Astrocyte of the cerebellum (primary cell): ENCODE measurements at places on chromosomes 11 and 22.

DNA sequence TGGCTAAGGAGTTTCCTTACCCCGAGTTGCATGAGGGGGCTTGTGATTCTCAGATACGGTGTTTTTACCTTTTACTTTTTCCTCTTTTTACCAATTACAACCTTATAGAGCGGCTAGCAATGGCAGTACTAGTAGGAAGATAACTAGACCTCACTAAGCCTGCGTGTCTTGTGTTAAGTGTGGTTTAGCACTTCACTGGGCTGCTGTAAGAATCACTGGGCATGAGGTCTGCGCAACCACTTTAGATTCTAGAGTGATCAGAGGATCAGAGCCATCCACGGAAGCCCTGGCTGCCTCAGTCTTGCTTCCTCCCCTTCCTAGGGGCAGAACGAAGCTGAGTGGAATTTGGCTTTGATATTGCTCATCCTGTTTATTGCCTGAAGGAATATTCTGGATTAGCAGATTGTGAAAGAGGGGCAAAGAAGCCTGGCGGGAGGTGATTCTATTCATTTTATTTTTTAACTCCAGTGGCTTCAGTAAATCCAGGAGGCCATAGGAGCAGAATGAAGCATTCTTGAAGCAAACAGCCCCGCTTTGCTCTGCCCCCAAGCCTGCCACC, 88.5 kb downstream of the GRAMD1B start:
- no peak for DNase-seq

- no peak for DNase-seq
These were observed 3.0 kb downstream of the LMNTD2 start for GRCh38 chr11:557328-558132.

DNA sequence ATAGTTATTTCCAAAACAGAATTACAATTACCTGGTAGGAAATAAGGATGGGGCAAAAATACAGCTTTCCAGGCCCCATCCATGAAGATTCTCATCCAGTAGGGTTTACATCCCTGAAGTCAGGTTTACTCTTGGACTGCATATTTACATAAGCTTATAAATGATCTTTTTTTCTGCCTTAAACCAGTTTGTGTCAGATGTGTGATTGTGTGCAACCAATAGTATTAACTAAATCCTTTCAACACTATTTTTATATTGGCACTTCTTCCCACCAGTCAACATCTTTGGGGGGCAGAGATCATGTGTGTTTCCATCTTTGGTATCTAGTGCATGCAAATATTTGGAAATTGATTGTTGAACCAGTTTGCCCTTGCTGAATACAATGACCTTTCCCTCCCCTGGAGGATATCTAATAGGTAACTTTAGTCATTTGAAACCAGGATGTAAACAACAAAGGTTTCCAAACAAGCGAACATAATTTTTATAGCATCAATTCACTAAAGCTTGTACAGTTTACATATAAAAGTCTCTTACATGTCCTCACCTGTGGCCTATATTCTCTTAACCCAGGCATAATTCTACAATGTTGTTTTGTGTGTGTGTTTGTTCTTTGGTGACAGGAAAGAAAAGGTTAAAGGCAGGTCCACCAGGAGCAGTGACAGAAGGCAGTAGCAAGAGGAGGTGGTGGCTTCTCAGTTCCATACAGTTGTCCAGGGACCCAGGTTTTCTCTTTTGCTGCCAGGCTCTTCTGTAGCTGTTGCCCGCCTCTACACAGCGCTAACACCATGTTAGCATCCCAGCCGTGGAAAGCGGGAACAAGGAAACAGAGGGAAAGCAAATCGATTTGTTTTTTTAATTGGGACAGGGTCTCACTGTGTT, 1.7 kb upstream of the ME3 start:
- DNase-seq: no peak

- DNase-seq: peak; percentile 59
These were observed 44.4 kb downstream of the VSIG10L2 start for GRCh38 chr11:125990244-125990643.

GRCh38 chr22:44365832-44366231, 53.1 kb upstream of the SHISAL1 start:
- no peak for DNase-seq

DNA sequence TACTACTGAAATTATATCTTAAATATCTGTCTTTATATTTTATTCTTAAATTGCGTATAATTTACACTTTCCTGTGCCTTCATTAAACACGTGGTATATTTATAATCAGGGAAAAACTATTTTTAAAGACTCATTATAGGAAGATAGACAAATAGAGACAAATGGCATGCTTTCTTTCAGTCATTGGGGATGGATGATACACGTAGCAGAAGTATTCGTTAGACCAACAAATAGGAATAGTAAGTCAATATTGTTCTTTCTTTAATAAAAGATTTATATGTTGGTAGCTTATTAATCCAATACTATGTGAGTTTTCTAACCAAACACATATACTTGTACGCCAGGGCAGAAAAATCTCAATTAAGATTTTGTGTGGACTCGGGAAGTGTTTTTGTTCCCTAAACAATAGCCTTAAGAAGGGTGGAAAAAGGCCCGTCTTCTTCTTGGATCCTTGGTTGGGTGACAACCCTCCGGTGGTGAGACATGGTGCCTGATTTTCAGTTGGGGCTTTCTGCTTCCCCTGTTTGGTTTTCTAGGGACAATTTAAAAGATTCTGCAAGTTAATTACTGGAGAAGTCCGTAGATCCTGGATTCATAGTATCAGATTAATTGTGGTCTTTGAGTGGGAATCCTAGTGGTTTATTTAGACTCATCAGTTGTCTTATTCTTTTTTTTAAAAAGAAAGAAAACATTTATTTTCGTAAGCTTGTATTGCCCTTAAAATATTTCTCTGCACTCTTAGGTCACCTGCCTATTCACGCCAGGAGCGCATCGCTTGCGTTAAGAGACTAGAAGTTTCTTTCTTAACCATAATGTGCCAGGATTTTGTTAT, 83.5 kb upstream of the WNT7B start:
- no peak for DNase-seq

DNA sequence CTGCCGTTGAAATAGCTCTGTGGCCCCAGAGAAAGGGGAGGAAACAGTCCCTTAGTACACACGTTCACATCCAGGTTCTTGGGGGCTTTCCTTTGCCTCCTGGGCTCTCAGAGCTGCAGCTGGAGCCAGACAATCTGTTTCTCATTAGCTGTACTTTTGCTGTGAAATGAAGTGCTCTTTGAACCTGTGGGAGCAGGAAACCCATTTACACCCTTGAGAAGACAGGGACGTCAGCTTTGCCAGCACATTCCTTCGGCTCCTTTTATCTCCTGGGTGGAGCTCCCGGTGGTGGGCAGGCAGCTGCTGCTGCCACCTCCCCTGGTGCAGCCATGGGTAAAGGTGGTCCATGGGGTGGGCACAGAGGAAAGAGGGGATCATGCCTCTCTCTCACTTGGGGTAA, 80.6 kb upstream of the TIMP3 start:
- peak; percentile 84 for DNase-seq

GRCh38 chr22:21959274-21960074, 6.8 kb upstream of the PPM1F start:
- DNase-seq: no peak

DNA sequence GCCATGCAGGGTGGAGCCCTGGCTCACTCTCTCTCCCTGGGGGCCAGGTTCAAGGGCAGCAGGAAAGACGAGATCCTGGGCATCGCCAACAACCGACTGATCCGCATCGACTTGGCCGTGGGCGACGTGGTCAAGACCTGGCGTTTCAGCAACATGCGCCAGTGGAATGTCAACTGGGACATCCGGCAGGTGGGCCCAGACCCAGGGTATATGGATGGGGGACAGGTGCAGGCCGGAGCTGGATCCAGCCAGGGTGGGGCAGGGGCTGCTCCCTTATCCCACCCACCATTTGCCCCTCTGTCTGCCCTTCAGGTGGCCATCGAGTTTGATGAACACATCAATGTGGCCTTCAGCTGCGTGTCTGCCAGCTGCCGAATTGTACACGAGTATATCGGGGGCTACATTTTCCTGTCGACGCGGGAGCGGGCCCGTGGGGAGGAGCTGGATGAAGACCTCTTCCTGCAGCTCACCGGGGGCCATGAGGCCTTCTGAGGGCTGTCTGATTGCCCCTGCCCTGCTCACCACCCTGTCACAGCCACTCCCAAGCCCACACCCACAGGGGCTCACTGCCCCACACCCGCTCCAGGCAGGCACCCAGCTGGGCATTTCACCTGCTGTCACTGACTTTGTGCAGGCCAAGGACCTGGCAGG, 2.9 kb downstream of the TRPT1 start:
- no peak for DNase-seq

GRCh38 chr11:65639623-65640482, 2.0 kb downstream of the SIPA1 start:
- no peak for DNase-seq

- no peak for DNase-seq
These were observed 331.2 kb downstream of the METTL15 start for GRCh38 chr11:28439403-28439802.

GRCh38 chr11:8239536-8240228, 24.0 kb downstream of the LMO1 start:
- no peak for DNase-seq

DNA sequence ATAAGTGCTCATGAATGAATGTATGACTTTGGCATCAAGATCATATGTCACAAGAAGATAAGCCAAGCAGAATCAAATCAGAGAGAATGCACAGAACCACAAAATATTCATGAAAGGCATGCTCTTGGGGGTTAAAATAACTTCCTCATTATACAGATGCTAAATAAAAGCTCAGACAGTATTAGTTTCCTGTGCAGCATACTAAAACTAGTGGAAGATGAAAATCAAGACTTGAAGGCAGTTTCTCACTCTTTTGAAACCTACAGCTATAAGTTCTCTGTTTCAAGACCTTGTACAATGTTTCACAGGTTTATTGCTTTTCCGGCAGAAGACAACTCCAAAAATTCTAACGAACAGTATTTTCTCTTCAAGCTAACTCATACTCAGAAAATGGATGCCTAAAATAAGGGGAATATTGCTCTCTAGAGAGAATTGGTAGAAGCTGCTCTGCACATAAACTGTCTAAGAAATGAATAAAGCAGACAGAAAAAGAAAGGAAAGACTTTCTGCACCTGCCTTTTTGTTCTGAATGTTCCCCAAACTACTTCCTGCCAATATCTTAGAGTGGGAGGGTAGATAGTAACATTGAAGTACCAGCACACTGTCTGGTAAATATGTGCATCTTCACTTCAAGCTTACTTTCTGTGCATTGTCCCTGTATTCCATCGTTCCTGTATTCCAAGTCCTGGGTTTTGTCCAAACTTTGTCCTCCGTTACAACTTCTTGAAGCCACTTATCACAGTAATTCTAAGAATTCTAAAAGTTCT, 639.4 kb upstream of the FAT3 start:
- no peak for DNase-seq

GRCh38 chr22:19146215-19146968, 1.9 kb upstream of the ESS2 start:
- DNase-seq: no peak

GRCh38 chr11:36455658-36456111, 54.4 kb downstream of the TRAF6 start:
- DNase-seq: peak; percentile 99

GRCh38 chr22:17981497-17981896, 42.9 kb downstream of the MICAL3 start:
- no peak for DNase-seq

DNA sequence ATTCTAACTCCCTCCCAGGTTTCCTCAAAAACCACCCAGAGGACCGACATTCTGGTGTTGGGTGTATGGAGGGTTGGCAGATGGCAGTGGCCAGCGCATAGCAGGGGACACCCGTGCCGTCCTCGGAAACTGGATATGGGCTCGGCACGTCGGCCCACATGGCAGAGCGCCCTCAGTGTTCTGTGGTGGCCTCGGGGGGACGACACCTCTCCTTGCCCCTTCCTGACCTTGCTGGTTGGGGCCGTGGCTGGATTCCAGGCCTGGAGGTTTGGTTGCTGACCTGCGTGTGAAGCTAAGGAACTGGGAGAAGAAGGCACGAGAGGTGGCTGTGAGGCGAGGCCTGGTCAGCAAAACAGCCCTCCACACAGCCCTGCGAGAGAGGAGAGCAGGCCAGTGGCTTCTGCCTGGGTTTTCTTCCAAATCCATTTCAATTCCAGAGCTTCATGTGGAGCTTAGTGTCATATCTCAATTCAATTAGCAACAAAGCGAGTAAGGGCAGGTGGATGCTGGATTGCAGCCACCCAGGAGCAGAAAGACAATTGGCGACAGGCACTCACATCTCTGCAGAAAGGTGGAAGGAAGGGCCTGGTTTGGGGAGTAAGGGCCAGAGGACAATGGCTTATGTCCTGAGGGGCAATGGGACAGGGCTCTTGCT, 478.4 kb downstream of the BRD1 start:
- DNase-seq: no peak

- DNase-seq: no peak
These were observed 41.0 kb upstream of the PARVG start for GRCh38 chr22:44139773-44140172.

DNA sequence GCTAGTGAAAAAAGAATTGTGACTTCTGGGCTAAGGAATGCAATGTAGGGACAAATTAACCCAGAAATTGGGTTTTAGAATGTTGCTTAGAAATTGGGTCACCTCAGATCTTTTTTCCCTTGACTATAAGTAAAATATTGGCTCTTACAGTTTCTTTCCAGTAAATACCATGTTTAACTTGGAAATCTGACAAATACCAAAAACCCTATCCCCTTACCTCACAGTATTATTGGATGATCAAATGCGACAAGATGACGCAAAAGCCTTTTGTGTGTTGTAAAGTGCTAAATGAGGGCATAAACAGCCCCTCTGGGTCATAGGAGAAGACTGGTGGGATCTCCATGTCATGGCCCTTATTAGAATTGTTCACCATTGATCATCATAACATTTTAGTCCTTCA, 6.1 kb upstream of the UPB1 start:
- DNase-seq: peak; percentile 11

GRCh38 chr22:25898707-25899365, 156.8 kb downstream of the MYO18B start:
- DNase-seq: no peak

- no peak for DNase-seq
These were observed 77.3 kb downstream of the ARFGAP2 start for GRCh38 chr11:47099214-47099917.

GRCh38 chr11:37595845-37596244, 997.8 kb upstream of the RAG2 start:
- no peak for DNase-seq

DNA sequence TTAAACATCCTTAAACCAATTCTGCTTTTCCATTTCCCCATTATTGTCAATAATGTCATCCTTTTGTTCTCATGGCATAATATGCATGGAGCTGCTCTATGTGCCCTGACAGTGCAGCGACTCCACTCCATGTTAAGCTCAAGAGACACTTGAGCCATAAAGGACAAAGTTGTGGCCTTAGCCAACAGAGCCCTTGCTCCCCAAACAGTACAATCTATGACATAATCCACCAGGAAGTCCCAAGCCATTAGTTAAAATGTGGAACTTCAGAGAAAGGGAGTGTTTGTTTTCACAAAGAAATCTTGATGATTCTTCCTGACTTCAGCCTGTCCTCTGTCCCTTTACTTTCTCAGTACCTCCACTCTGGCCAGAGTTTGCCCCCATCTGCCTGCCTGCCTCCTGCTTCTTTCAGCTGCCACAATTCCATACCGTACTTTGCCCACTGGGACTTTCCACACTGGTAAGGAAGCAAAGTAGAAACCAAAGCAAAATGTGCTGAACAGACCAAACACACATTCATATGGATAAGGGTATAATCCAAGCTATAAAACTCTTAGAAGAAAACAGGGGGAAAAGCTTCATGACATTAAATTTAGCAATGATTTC, 46.3 kb upstream of the ZC3H12C start:
- DNase-seq: no peak
